ENCODE measurements at places on chromosomes 4 and X.

- DNase-seq = no peak
Measured at GRCh38 chrX:18899796-18900380, 84.0 kb downstream of the PHKA2 start.

- DNase-seq = no peak
Measured at GRCh38 chr4:186808630-186809018, 85.0 kb upstream of the FAT1 start.

DNA sequence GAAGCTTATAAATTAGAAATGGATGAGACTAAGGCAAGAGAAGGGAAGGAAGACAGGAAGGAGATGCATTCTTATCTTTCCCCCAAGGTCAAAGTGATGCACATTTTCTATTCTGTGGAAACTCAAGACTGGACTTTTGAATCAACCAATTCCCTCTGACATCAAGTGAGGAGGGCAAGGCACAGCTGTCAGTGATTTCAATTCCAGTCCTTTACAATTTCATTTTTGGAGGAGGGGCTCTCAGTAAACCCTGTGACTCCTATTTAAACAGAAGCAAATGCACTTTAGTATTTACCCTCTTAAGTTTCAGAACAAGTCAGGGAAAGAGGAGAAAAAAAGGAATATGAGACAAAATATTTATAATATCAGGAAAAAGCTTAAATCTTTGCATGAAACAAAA is 134.0 kb downstream of the MGST2 start:
- DNase-seq = no peak

DNA sequence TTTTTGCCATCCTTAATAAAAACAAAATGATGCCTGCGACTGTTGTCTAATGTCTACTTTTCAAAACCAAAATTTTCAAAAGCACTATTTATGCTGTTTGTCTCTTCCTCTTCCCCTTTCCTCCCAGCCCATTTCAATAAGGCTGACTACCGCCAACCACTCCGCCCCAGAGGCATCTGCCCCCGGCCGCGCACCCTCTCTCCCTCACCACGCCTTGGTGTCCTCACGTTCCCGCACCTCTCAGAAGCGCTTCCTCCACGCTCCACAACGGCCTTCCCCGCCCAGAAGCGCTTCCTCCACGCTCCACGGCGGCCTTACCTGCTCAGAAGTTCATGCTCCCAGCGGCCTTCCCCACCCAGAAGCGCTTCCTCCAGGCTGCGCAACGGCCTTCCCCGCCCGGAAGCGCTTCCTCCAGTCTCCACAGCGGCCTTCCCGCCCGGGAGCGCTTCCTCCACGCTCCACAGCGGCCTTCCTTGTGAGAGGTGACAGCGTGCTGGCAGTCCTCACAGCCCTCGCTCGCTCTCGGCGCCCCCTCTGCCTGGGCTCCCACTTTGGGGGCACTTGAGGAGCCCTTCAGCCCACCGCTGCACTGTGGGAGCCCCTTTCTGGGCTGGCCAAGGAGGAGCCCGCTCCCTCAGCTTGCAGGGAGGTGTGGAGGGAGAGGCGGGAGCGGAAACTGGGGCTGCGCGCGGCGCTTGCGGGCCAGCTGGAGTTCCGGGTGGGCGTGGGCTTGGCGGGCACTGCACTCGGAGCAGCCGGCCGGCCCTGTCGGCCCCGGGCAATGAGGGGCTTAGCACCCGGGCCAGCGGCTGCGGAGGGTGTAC is 490.4 kb upstream of the ZFP42 start:
- no peak for DNase-seq

GRCh38 chrX:9903146-9903545 is 64.0 kb upstream of the CLDN34 start:
- no peak for DNase-seq

DNA sequence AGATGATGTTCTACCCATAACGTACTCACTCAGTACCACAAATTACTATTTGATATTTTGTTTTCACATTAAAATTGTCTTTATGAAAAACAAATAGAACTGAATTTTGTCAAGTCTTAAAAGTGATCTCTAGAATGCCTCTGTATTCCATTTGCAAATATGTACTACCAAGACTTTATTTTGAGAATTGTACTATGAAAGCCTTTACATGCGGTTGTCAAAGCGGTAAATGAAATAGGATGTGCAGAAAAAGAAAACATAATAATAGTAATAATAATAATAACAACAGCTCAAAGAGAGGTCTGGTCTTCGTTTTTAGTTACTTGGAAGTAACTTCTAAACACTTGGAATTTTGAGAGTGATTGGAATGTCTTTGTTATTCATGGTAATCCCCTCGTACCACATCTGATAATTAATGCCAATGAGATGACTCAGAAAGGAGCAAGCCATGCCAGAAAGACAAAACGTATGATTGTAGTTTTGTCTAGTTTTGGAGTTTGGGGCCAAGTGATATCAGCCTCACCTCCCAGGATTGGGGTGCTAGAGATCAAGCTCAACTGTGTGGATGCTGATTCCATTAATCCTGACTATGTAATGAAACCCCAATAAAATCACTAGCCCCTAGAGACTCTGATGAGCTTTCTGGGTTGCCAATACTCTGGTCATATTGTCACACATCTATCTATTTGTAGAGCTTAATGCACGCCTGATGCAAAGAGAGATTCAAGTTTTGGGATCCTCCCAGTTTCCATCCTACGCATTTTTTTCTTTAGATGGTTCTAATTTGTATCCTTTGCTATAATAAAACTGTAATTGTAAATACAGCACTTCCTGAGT is 20.2 kb upstream of the CTSO start:
- DNase-seq = no peak

- DNase-seq = no peak
Measured at GRCh38 chr4:128481752-128482480, 194.3 kb upstream of the PGRMC2 start.

- DNase-seq = no peak
Measured at GRCh38 chr4:163495900-163496299, 1.4 kb downstream of the TMA16 start.

DNA sequence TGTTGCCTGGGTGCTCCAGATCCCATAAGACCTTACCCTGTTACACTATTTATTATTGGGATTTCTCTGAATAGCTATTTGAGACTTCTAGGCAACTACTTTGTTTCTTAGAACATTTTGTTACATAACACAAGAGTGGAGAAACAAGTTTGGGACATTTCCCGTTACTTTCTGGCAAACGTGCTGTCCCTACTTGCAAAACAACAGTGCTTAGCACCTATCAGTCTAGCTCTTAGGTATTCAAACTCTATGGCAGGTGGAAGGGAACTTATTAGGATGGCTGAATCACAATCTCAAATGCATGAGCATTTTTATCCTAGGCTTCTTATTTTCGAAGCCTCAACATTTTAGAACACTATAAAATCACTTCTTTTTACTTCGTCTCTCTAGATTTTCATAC is 613.6 kb downstream of the DMD start:
- no peak for DNase-seq

DNA sequence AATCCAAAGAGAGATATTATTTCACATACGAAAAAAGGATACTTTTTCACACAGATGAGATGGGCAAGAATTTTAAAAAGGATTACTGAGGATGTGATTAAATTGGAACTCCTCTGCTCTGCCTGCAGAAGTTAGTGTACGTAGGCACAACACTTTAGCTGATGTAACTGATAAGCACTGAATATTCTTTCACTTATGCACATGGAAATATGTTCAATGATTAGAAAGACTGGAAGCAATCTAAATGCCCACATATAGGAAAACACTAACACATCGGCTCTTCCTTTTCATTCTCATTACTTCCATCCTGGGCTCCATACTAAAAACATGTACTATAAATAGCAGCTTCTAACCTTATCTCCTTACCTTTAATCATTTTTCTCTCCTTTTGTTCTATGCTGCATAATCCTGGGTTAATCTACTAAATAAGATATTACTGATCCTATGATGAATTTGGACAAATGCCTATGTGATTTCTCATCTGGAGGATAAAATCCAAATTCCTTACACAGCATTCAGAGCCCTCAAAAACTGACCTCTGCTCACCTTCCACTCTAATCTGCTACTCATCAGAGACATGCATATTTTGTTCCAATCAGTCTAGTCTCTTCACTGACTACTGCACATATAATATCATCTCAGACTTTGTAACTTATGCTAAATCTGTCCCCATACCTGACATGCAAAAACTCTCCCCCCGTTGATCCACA is 197.8 kb downstream of the PDGFC start:
- DNase-seq = no peak

DNA sequence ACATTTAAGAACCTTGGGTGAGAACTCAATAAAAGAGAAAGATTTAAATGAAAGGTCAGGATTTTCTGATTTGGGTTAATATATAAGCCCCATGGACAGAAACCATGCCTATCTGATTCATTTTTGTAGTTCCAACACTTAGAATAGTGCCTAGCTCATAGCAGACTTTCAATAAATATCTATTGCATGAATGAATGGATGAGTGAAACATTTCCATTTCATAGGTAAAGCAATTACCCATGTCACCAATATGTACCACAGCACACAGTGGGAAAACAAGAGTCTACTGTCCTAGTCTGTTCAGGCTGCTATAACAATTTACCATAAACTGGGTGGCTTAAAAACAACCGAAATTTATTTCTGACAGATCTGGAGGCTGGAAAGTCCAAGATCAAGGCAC is 63.9 kb upstream of the PTPN13 start:
- no peak for DNase-seq

GRCh38 chr4:66927937-66928336 is 617.4 kb downstream of the CENPC start:
- no peak for DNase-seq

DNA sequence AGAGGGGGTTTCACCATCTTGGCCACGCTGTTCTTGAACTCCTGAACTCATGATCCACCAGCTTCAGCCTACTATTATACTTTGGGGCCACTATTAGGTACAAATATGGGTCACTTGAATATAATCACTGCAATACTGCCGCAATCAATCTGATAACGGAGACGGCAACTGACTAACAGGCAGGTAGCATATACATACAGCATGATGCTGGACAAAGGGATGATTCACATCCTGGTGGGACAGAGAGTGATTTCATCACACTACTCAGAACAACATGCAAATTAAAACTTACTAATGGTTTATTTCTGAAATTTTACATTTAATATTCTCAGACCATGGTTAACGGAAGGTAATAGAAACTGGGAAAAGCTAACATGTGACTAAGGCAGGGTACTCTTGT is 10.9 kb downstream of the LRBA start:
- DNase-seq = no peak

- DNase-seq = no peak
Measured at GRCh38 chr4:38141808-38142500, 181.8 kb downstream of the PTTG2 start.

DNA sequence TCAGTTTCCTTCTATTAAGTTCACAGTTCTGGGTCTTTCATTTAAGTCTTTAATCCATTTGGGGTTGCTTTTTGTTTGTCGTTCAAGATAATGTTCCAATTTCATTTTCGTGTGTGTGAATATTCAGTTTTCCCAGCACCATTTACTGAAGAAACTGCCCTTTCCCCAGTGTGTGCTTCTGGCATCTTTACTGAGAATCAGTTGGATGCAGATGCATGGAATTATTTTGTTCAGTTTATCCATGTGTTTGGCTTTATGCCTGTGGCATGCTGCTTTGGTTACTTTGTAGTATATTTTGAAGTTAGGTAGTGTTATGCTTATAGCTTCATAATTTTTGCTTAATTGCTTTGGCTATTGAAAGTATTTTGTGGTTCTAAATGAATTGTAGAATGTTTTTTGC is 163.8 kb upstream of the HDX start:
- DNase-seq = no peak

DNA sequence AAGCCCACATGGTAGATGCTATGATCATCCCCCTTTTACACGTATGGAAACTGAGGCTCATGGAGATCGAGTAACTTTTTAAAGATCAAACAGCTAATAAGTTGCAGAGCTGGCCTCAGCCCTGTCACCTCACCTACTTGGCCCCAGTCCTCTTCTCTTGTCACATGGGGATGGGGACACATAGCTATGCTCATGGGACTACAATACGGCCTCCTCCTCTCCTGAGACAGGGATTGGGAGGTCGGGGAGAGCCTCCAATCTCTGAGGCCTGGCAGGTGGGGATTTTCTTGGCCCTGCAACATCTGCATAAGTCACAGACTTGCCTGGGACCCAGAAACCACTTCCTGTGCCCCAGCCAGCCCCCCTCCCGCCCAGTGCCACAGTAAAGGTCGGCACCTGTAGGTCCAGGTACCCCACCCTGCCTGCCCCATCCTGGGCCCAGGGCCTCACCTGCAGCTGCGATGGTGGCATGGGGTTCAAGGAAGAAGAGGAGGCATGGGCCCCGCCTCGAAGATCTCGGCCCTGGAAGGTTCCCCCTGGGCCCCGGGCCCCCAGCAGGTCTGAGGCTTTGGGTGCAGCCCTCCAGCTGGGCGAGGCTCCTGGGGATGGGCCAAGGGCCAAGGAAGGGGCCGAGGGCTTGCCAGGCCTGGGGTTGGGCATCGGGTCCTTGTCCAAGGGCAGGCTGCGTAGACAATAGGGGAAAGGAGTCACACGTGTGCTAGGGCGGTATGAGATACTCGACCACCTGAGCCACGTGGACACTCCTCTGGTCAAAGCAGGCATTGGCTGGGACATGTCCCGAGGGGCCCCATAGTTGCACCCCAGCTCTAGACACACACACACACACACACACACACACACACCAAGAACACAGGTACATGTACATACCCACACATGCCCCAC is 6.4 kb downstream of the FOXP3 start:
- no peak for DNase-seq

- DNase-seq = no peak
Measured at GRCh38 chr4:14562901-14563300, 439.4 kb upstream of the CPEB2 start.

GRCh38 chr4:154030152-154030551 is 241.3 kb upstream of the SFRP2 start:
- DNase-seq = no peak

DNA sequence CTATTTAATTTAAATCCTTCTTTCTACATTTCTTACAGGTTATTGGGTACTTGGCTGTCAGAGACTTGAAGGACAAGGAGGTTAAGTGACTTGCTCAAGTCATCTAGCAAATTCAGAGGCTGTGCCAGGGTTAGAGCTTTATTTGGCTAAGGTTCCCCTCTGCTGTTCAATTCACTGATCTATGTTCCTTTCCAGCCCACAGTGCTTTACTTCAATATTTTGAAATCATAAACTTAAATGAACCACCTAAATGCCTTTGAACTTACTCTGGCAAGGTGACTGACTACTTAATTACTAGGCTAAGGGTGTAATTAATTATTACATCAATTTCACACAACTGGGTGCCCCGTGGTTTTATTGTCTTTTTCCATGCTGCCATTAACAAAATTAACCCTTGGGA is 288.7 kb downstream of the CAMK2D start:
- DNase-seq = no peak

DNA sequence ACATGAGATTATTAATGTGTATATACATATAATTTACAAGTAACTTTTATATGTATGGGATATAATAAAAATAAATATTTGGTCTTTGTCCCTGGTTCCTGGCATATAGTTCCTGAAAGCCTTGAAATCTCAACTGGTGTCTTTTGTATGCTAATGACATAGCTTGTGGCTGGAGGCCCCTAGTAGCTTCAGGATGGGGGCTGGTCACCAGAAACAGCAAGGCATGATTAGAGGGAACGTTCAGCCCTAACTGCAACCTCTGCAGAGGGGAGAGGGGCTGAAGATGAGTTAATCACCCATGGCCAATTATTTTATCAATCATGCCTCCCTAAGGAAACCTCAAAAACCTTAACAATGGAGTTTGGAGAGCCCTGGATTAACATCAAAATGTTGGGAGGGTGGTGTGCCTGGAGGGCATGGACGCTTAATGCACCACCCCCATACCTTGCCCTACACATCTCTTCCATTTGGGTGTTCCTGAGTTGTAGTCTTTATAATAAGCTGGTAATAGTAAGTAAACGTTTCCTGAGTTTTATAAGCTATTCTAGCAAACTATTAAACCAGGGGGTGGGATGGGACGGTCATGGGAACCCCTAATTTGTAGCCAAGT is 21.3 kb downstream of the PIN4 start:
- DNase-seq = no peak

All from stimulated activated CD8-positive, alpha-beta memory T cell treated with anti-CD3 and anti-CD28 coated beads, Interleukin-4, amount 100 ng/mL, for 1 hour (primary cell).